ENCODE measurements at places on chromosomes 5 and 9.
A peak's percentile ranks its signal among the peaks of the same experiment; 100 is the strongest.

- DNase-seq, result peak; percentile 51
Measured at GRCh38 chr5:134086943-134087305, 27.6 kb upstream of the TCF7 start.

DNA sequence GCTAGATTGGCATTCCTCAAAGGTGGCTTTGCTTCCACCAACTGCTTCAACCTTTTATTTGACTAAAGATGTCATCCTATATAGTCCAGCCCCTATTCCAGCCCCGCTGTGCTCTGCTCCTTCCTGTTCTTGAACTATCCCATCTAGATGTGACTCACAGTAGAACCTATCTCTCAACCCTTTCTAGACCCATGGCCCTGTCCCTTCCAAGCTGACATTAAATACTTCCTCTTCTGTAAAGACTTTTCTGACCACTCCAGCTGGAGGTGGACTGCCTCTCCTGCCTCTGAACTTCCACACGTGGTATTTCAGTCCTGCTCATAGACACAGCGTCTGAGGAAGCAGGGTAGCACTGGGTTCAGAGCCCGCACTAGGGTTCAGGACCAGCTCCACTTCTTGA, 32.4 kb downstream of the OSTF1 start:
- DNase-seq, result no peak

- peak; percentile 43 for DNase-seq
Measured at GRCh38 chr5:79857714-79858409, 133.2 kb downstream of the MTX3 start.

DNA sequence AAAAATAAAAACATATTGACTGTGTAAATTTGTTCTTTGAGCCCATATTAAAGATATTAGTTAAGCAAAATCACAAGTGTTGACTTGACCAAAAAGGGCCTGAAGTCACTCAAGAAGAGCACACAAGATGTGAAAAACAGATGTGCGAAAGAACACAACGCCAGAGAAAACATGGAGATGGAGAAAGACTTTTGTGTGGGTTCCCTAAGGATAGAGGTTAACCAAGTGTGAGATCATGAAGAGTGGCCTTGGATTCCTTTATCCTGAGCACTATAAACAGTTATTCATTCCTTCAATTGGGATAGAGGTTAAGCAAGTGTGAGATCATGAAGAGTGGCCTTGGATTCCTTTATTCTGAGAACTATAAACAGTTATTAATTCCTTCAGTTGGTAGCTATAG, 361.8 kb downstream of the CDH18 start:
- DNase-seq, result no peak

GRCh38 chr9:133735415-133735775, 2.8 kb downstream of the SARDH start:
- DNase-seq, result no peak

DNA sequence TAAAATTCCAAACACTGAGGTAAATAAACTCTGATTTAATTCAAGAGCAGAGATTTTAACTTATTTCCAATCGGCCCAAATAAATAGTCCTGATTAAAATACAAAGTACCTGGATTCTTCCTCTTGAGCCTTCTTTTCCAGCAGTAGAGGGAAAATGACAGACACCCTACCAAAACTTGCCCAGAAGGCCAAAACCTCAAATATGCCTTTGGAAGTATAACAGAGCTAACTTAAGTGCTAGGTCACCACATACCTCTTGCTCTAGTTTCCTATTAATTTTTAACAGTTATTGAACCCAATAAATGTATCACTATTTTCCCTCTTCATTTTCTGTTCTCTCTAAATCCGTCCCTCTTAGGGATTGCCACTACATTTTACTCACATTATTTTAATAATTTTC, 1.4 kb downstream of the BAAT start:
- DNase-seq, result no peak

GRCh38 chr9:33453286-33453860, 6.0 kb upstream of the AQP3 start:
- no peak for DNase-seq

- no peak for DNase-seq
Measured at GRCh38 chr9:84924266-84924665, 254.7 kb downstream of the NTRK2 start.

DNA sequence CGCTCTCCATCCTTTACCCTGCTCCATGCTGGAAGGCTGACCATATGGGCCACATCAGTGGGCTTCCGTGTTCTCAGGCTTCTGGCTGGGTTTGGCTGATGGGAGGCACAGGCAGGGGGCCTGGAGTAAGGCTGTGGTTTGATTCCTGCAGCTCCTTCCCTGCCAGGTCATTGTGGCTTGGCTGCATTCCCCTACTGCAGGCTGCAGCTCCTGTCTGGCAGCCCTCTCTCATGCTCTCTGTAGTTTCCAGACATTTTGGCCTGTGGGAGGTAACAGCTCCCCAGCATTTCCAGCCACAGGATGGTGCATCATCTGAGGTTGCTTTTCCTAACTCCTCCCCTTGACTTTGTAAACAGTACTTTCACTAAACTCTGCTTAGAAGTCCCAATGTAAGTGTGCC, 102.0 kb upstream of the PTPN3 start:
- DNase-seq, result no peak

- peak; percentile 22 for DNase-seq
Measured at GRCh38 chr9:35844628-35845270, 15.7 kb downstream of the TMEM8B start.

- DNase-seq, result no peak
Measured at GRCh38 chr5:40071870-40072269, 607.8 kb upstream of the PTGER4 start.

- DNase-seq, result no peak
Measured at GRCh38 chr9:124271660-124272059, 13.9 kb downstream of the NEK6 start.

- DNase-seq, result no peak
Measured at GRCh38 chr5:139523635-139524445, 37.3 kb upstream of the UBE2D2 start.

- DNase-seq, result no peak
Measured at GRCh38 chr5:1662559-1663085, 137.0 kb downstream of the MRPL36 start.

DNA sequence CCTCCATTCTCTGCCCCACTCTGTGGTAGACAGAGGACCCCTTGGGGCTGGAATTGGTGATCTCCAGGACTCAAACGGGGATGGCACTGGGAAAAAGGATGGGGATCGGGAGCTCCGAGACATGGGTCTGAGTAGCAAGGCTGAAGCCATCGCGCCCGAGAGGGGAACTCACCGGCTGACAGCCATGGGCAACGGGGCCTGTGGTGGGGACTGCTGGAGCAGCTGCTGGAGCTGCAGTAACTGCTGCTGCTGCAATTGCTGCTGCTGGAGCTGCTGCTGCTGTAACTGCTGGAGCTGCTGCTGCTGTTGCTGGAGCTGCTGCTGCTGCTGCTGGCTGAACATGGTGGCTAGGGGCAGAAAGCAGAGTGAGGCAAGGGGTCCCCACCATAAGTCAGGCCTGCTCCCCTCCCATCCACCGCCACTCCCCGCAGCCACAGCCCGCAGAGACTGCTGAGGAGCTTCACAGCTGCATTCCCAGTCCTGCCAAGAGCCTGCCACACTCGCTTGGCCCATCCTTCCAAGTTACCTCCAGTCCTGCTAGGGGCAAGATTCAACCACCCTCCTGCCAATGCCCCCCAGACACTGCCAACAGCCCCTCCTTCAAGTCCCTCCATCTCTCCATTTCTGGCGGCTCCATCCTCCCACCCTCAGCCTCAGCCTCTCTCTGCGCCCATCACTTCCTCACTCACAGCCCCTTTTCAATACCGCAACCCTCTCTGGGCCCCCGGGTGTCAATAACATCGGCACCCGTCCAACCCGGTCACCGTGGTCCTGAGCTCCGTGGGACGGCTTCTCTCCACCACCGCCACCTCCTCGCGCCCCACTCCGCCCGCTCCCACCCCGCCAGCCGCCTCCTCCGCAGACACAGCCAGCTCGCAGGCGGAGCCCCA, 611 bp downstream of the CIZ1 start:
- no peak for DNase-seq

DNA sequence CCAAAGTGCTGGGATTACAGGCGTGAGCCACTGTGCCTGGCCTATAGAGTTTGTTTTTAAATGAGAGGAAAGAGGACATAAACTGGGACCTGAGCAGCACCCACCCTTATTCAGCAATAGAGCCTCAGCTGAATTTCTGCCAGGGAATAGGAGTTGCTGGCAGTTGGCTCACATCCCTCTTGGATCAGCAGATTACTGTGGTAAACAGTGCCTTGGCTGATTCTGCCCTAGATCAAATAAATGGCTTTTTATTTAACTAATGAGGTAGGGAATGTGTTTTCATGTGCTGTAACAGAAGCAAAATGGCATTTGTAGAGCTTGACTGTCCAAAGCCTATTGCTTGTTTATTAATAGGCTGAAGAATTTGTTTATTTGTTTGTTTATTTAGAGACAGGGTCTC, 2.1 kb downstream of the ARHGEF37 start:
- no peak for DNase-seq

GRCh38 chr5:74056789-74057164, 430.8 kb downstream of the ARHGEF28 start:
- no peak for DNase-seq

GRCh38 chr5:157236423-157236822, 29.5 kb upstream of the CYFIP2 start:
- DNase-seq, result no peak

All from effector memory CD4-positive, alpha-beta T cell (primary cell).